ENCODE measurements at places on chromosomes 5 and 9.
A peak's percentile ranks its signal among the peaks of the same experiment; 100 is the strongest.

- no peak for DNase-seq
Observed at GRCh38 chr5:111299067-111299481, 74.9 kb downstream of the CAMK4 start.

DNA sequence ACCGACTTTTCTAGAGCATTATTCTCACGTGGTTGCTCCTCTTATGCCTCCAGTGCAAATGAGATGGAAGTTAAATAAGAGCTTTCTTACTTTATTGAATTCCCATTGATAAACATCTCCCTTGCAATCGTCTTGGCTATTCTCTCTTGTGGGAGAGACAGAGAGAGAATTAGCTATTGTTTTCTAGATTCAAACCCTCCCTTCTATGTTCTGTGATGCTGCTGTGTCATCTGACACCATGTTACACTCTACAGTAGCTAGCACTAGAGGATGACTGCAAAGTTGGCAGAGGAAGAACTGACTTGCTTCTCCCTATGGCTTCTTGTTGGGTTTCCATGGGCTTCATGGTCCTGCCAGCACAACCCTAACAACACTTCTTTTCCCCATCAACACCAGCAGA lies 134.6 kb upstream of the RANBP3L start:
- DNase-seq, result no peak

GRCh38 chr9:16753256-16753655 lies 117.2 kb downstream of the BNC2 start:
- DNase-seq, result no peak

DNA sequence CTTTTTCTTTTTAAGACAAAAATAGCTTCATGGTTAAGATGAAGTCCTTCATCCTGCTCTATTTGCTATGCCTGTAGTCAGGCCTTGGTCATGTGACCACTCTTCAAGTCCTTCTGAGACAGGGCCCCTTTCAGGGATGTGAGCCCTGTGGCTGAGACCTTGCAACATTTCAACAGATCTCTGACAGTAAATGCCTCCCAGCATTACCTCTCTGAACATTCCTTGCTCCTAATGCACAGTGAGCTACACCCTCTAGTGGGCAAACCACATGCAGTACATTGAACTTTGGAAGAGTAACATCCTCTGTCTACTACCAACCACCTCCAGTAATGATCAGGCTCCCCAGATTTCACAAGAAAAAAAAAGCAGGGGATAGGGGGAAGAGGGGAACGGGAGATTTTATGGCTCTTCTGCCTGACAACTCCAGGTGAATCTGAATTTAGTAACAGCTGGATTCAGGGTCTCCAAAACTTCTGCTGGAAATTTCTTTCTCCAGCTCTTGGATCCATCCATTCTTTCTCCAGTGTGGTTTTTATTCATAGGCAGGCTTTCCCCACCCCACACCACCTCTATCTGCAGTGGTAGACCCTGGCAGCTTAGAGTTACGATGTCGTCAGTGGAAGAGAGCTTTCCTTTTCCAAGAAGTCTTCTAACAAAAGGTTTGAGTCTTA lies 8.9 kb upstream of the FBXO38 start:
- DNase-seq, result peak; percentile 10

GRCh38 chr9:36834736-36835135 lies 199.3 kb downstream of the PAX5 start:
- DNase-seq, result no peak

- DNase-seq, result no peak
Observed at GRCh38 chr9:72390907-72391306, 25.9 kb upstream of the ZFAND5 start.

DNA sequence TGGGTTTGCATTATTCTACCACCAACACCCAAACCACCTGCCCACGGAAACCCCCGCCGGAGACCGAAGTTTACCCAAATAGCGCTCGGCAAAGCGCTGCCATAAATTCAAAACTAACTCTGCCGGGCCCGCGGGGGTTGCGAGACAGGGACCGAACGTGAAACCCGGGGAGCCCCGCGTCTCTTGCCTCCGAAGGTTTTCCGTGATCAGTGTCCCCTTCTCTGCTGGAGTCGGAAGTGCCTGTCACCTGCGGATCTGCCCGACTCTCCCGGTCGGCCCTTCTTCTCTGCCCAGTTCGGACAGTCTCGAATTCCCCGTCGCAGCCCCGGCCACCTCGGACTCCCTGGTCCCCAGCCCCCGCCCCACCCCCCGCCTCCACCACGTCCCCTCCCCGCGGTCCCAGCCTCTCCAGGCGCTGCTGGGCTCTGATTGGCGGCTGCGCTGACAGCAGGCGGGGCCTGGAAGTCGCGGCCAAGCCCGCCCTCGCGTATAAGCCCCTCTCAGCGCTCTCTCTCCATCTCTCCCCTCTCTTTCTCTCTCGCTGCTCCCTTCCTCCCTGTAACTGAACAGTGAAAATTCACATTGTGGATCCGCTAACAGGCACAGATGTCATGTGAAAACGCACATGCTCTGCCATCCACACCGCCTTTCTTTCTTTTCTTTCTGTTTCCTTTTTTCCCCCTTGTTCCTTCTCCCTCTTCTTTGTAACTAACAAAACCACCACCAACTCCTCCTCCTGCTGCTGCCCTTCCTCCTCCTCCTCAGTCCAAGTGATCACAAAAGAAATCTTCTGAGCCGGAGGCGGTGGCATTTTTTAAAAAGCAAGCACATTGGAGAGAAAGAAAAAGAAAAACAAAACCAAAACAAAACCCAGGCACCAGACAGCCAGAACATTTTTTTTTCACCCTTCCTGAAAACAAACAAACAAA lies at the start of gene RORB:
RORB (plus strand) TSS at position 517 of the 929 bp plus-strand sequence. CDS start 642 bp downstream, outside the sequence.
- DNase-seq, result no peak

DNA sequence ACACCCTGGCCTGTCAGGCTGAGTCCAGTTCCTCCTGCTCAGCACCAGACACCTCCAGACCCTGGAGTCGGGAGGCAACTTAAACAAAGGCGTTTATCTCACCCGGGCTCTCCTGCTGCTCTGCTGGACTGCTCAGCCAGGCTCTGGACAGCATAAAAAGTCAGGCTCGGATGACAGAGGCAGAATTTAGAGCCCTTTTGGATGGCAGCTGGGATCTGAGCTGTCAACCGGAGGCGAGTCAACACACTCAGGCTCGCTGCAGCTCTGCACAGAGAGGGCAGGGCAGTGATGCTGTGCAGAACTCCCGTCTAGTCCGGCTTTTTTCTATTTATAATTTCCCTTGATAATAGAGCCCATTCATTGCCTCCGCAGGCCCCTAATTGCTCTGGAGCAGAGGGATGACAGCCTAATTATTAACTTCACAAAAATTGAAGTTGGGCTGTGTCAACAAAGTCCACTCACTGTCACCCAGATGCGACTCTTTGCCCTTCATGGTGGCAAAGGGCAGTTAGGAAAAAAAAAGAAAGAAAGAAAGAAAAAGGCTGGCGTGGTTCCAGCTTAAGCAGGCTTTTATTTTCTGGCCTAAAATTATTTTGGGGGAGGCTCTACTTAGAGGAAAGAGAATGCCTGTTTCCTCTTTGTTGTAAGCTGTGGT lies 37.6 kb downstream of the STC2 start:
- DNase-seq, result no peak

GRCh38 chr9:89179895-89180734 lies 1.5 kb upstream of the SHC3 start:
- DNase-seq, result peak; percentile 88

- peak; percentile 35 for DNase-seq
Observed at GRCh38 chr9:136631038-136632000, 31.4 kb upstream of the EGFL7 start.

Measured in NCI-H446 treated with DMSO at 0.1 percent for 48 hours (cell line).